Urothelium cell line (cell line): ENCODE measurements at places on chromosomes 7 and 10.

DNA sequence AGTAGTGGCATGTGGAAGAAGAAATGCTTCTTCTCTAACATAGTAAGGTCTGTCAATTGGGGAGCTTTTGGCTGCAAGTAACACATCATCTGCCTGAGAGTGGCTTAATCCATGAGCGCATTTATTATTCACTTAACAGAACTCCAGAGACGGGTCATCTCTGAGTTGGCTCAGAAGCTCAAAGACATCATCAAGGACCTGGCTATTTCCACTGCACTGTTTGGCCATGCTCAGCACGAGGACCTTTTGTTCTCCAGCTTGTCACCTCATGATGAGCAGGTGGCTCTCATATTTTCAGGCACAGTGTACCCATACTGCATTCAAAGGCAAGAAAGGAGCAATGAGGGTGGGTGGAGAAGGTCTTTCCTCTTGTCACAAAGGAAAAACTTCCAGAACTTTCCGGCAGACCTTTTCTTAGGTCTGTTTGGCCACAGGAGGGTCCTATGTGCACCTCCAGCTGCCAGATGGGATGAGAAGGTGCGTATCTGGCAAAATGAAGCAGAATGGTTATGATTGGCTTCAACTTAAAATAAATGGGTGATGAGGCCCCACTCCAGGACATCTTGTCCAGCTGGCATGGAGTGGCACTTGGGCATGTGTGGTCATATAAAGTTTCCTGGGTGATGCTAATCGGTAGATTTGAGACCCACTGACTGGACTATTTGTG lies 55.6 kb upstream of the SHH start:
- DNase-seq: no peak

GRCh38 chr10:103727991-103728689 lies 127.2 kb downstream of the SH3PXD2A start:
- no peak for DNase-seq

- no peak for DNase-seq
Observed at GRCh38 chr10:98572594-98572993, 125.9 kb upstream of the HPS1 start.

GRCh38 chr10:97514344-97514743 lies 15.6 kb downstream of the UBTD1 start:
- no peak for DNase-seq

DNA sequence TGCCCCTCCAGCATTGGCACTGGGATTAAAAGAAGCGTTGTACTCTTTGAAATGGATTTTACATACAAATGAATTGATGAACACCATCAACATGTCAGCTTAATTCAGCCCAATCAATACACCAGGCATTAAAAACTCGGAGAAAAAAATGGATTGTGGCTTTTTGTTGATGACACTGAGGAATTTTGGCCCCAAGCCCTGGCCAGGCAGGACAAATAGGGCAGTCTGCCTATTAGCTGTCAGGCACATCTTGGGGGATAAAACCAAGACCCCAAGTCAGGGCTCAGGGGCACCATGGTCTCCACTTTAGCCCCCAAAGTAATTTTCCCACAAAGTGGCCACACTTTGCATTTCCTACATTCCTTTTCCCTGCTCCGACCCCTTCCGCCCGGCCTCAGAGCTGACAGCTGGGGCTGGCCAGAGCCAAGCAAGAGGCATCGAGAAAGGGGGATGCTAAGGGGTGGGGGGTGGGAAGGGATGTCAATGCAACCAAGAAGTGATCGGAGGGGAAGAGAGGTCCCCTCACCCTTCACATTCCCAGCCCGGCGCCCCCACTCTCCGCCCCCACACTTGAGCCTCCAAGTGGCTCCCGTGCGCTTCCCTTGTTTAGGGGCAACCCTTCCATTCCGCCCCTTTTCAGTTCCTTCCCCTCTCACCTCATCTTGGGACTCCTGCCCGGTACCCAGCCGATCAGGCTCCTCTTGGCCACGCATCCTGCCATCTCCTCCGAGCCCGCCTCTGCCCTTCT lies 711 bp downstream of the HIP1 start:
- no peak for DNase-seq

GRCh38 chr7:33798686-33799325 lies 106.5 kb upstream of the BMPER start:
- DNase-seq: no peak

DNA sequence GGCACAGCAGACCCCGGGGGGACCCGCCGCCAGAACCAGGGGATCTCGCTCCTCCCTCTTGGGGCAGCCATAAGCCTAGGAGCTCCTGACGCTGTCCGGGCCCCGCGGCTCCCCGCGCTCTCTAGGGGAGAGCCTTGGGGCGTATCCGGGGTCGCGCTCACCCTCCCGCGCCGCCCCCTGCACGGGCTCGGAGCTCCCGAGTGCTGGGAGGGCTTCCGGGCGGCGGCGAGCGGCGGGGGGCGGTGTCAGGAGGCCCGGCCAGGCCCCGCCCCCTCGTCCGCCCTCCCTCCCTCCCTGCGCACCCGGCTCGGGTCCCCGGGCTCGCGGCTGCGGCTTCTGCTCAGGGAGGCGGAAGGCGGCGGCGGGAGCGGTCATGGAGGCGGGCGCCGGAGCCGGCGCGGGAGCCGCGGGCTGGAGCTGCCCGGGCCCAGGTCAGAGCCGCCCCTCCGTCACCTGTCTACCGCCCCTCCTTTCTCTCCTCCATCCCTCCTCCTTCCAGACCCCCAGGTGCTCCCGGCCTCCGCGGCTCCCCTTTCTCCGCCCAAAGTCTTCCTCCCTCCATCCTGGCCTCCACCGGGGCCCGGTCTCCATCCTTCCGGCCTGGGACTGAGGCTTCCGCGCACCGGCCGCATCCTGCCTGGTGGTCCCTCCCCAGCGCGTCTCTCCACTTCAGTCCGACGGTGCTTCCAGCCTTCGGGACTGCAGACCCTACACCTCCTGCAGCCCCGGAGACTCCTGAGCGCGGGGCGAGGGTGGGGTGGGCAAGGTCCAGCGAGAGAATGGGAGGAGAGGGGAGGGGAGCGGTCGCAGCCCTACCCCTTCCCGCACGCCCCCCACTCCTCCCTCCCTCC lies at the start of gene CCDC136:
Gene CCDC136 (plus strand): TSS at position 848 of the 851 bp plus-strand sequence. CDS start 444 bp downstream, outside the sequence.
- DNase-seq: peak; percentile 77

GRCh38 chr7:130141161-130141883 lies 63.9 kb downstream of the TMEM209 start:
- DNase-seq: no peak

GRCh38 chr7:44307301-44307900 lies 18.0 kb downstream of the CAMK2B start:
- peak; percentile 74 for DNase-seq

DNA sequence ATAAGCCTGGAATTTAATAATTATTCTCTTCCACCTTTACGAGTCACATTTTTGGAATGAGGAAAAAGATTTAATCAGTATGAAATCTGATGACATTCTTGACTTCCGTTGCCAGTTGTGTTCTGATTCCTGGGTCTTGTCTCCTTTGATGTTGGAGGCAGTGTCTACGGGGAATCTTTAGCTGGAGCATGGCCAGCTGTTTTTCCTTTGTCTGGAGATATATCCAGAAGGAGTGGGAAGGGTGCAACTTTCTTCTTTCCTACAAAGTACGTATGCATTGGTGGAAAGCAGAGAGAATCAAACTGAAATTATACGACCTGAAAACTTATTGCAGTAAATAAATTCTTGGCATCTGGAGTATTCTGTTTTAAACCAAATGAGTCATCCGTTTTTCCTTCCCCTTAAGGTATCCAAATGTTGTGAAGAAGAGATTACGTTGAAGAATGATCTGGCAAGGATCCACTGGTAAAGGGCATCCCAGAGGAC lies 6.9 kb upstream of the GNG11 start:
- peak; percentile 53 for DNase-seq

DNA sequence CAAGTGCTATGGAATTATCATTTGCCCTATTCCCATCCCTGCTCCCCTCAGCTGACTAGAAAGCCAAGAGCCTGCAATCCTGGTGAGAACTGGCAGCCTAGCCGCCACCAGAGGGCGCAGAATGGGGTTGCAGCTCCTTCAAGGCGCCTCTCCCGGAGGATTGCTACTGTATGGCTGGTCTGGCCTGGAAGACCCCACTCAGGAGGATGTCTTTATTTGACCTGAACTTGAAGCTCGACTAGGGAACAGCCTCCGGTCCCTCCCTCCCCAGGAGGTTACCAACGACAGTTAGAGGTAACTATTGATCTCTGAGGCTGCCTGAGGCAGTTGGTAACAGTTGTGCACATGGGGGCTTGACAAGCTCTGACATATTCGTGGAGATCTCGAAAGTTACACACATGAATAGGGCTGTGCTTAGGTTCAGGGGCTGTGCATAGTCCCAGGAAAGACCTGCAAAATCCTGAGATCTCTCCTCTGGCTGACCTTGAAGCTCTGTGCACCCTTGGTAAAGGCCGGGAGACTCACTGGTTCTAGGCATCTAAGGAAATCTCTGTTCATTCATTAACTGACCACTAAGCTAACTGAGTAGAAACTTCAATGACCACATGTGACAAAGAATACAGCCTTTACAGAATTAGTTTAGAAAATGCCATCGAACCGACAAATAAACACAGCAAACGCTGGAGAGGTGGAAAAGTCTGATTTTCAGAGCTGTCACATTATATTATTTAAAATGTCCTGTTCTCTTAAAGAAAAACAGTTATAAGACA lies 65.7 kb downstream of the TSPAN12 start:
- peak; percentile 49 for DNase-seq

- DNase-seq: peak; percentile 78
Observed at GRCh38 chr10:72263613-72264241, 10.0 kb upstream of the DDIT4 start.

GRCh38 chr10:108031505-108031904 lies 867.0 kb upstream of the SORCS1 start:
- no peak for DNase-seq

DNA sequence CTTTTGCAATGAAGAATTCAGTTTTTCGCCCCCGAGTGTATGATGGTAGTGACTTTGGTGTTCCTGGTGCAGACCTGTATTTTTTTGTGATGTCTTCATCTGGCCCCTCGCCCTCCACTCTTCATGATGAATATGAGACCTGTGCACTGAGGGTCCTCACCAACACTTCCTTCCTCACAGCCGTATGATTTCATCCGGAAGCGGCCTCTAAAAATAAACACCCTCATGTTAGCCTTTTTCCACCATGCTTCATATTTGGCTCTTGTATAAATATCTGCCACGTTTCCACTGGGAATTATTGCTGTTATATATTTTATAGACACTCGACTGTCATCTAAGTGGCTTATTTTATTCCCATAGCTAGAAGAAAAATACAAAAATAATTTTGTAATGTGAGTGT lies 160.4 kb downstream of the MGMT start:
- DNase-seq: no peak

DNA sequence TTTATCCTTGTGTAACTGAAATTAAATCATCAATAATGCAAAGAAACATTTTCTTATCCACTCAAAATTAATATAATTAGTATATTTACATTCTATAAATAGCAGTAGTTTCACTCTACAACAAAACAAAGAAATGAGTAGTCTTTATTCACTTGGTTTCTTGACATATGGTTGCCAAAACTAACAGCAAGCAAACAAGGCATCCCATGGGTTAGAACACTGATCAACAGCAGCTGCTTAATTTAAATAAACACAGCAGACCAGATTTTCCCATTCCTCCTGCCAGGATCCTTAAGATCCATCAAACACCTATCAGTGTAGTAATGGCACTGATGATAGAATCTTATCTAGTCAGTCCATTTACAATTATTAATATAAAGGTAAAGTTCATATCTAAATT lies 22.1 kb downstream of the NCAPG2 start:
- no peak for DNase-seq

GRCh38 chr10:86113983-86114382 lies 252.6 kb downstream of the GRID1 start:
- DNase-seq: no peak

DNA sequence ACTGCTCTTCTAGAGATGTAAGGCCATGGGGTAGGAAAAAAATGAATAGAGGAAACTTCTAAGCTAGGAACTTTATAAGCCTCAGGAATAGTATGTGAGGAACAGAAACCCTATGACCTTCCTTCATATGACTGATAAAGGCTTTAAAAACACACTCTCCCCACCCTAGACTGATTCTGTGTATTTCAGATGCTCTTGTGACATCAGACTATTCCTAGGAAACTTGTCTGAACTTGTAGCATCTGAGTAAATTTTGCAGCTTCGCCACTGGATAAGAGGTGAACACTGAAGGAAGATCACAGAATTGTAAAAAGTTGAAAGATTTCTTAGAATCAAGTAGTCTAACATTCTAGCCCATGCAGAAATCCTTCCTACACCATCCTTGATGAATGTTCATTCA lies 31.0 kb upstream of the CBLL1 start:
- DNase-seq: no peak

DNA sequence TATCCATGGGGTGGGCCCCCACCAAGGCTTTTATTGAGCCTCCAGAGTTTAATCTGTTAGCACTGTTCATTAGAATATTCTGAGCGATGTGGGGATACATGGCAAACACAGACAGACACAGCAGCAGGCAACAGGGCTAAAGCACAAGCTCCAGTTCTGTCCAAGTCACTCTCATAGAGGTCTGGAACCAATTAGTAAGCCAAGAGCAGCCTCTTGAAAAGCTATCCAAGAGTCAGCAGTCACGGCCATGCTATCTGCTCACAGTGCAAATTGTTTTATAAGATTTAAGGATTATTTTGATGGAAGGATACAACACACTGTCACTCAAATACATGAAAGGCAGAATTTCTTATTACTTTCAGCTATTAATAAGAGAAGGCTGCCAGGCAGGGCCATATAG lies 86.4 kb upstream of the DGKB start:
- no peak for DNase-seq

GRCh38 chr7:105935250-105935649 lies 27.8 kb upstream of the CDHR3 start:
- DNase-seq: no peak

- DNase-seq: no peak
Observed at GRCh38 chr7:135501402-135501801, 8.5 kb downstream of the CNOT4 start.

- DNase-seq: no peak
Observed at GRCh38 chr7:50397971-50398324, 52.2 kb downstream of the FIGNL1 start.

GRCh38 chr10:131848296-131848695 lies 52.5 kb upstream of the PPP2R2D start:
- DNase-seq: no peak

DNA sequence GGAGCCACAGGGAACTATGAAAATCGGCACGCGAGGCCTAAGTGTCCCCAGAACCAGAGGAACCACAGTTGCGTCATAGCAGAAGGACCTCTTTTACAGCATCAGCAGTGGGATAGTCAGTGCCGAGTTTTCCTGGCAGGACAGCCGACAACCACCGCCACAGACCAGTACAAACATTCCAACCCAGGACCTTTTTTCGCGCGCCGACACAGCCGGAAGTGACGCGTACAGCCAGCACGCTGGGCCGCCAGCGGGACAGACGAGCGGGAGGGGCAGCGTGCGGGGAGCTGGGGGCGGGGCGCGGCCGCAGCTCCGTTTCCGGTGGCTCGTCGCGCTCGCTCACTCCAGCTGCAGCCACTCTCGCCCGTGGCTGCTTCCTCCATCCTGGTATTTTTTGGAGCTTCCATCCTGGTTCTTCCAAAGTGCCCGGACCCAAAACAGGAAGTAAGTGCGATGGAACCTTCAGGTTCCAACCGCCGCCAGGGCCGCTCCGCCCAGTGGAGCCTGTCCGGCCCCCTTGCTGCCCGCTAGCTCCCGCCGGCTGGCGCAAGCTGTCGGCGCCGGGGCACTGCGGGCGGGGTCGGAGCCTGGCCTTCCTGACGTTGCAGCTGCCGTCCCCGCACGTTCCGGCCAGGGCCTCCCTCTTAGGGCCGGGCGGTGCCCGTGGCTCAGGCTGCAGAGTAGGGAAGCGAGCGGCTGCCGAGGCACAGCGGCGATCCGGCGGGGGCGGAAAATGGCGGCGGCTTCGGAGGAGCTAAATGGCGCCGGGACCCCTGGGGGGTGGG lies at the start of gene DMTF1:
Gene DMTF1 (plus strand): TSS at position 342 of the 785 bp plus-strand sequence. CDS start 12,489 bp downstream, outside the sequence.
- peak; percentile 100 for DNase-seq
